ENCODE measurements at places on chromosomes 13 and 19.
A peak's percentile ranks its signal among the peaks of the same experiment; 100 is the strongest.

- DNase-seq, result no peak
Observed at GRCh38 chr19:54279406-54279962, 1.4 kb downstream of the LILRB2 start.

DNA sequence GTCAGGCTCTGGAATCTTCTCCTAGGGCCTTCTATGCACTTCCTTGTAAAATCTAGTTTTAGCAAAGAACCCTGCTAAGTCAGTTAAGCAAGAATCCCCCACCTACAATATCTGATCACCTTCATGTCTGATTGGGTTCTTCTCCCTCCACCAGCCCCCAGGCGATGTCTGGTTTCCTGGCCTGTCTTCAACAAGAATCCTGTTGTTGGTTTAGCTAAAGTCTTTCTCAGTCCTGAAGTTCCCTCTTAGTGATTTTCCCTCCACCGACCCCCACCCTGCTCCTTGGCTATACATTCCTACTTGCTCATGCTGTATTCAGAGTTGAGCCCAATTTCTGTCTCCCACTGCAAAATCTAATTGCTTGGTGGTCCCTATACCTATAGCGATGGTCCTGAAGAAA, 35.2 kb upstream of the SLC46A3 start:
- DNase-seq, result no peak

GRCh38 chr19:11377756-11378155, 3.3 kb downstream of the SWSAP1 start:
- no peak for DNase-seq

DNA sequence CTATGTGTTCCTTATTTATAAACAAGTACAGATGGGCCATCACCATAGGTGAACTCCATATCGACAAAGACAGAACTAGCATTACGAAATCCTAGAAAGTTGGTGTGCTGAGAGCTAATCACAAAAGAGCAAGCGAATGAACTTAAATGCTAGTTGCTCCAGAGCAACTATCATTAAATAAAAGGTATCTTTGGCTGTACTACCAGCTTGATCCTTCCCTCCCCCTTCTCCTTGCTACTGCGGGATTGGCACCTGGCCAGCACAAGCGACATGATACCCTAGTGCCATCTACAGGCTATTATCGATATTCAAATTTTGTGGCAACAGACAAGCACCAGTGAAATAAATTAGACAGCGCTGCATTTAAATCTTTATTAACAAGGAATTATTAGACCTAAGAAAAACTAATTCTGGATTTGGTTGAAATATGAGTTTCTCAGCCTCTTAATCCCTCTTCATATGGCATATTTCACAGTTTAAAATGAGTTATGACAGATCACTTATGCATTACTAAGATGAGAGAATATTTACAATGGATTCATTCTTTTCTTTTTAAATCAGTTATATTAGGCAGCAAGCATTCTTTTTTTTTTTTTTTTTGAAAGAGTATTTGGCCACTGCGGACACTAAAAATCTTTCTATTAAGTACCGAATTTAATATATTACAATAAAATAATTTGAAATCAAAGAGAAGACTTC, 5.8 kb downstream of the PCDH9 start:
- peak; percentile 92 for DNase-seq

DNA sequence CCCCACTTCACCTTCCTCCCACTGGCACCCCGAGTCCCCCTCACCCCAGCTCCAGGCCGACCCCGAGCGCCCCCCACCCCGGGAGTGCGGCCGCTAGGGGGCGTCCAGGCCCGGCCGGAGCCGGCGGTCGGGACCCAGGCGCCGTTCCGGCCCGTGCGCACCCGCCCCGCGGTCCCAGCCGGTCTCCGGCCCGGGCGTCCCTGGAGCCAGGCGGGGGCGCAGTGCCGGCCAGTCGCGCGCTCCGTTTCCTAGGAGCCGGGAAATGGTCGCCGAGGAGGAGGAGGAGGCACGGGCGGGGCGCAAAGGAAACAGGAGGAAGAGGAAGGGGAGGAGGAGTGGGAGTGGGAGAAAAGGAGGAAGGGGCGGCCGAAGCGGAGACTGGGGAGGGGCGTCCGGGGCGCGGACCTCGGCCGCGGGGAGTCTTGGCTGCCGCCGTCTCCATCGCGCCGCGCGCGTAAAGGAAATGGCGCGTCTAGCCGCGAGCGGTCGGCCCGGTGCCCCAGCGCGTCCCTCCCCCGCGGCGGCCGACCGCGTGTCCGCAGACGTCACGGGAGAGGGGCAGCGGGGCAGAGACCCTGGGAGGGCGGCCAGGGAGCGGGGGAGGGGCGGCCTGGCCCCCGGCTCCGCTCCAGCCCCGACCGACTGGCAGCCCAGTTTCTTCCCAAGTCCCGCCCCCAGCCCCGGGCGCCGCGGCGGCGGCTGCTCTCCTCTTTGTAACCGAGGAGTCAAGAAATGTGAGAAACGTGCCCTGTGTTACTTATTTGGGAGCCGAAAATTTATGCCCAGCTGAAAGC, 1.1 kb upstream of the KCTD15 start:
- peak; percentile 4 for DNase-seq

- DNase-seq, result no peak
Observed at GRCh38 chr19:53982001-53982451, 9.4 kb upstream of the CACNG6 start.

DNA sequence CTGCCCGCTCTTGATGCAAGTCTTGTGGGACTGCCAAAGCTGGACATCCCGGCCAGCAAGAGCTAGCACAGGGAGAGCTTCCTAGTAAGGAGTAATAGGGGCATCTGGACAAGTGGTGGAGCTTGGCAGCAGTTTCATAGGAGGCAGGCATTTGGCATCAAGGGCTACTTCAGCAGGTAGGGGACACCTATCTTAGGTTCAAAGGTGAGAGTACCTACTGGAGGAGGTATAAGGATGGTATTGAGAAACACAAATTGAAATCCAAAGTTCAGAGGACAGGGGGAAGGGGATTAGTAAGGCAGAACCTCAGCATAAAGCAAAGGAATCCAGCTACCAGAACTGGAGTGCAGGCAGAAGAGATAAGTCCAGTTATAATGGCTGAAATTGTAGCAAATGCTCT, 441.7 kb downstream of the OXGR1 start:
- DNase-seq, result no peak

GRCh38 chr19:1715540-1715939, 37.8 kb upstream of the ONECUT3 start:
- no peak for DNase-seq

DNA sequence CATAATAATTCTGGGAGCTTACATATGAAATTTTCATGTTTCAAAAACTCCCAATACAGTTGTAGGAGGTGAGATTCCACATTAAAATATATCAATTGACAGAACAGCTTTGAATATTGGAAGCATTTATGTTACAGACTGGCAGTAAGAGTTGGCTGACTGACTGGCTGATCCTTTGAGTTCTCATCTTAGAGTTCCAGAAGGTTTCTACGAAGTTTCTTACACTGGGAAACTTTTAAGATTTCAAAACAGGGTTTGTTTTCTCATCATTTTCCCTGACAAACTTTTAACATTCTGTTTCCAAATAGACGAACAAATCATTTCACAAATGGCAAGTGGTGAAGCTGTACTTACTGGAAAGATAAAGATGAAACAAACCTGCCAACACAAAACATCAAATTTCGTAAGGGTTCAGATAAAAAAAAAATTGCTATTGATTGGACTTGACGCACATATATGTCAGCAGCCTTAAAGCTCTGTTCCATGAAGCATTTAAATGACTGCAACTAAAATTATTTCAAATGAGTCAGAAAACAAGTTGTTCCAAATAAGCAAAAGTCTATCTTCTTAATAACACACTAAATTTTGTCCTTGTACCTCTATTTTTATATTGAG, 243.5 kb downstream of the SUCLA2 start:
- DNase-seq, result no peak

DNA sequence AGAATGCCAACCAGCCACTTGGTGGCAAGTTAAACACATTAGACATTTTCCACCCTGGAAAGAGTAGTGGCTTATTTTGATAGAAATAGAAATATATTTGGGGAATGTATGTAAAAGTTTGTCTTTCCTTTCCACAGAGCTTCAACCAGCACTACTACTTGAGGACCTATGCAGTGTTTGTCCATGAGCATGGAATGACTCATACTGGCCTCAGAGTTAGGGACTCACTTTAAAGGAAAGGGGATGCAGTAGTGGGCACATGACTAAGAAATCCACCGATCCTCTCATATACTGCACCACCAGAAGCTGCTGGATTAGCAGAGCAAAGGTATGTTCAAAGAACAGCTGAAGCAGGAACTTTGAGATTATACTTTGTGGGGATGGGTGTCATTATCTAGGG, 62.6 kb downstream of the LACC1 start:
- DNase-seq, result no peak

DNA sequence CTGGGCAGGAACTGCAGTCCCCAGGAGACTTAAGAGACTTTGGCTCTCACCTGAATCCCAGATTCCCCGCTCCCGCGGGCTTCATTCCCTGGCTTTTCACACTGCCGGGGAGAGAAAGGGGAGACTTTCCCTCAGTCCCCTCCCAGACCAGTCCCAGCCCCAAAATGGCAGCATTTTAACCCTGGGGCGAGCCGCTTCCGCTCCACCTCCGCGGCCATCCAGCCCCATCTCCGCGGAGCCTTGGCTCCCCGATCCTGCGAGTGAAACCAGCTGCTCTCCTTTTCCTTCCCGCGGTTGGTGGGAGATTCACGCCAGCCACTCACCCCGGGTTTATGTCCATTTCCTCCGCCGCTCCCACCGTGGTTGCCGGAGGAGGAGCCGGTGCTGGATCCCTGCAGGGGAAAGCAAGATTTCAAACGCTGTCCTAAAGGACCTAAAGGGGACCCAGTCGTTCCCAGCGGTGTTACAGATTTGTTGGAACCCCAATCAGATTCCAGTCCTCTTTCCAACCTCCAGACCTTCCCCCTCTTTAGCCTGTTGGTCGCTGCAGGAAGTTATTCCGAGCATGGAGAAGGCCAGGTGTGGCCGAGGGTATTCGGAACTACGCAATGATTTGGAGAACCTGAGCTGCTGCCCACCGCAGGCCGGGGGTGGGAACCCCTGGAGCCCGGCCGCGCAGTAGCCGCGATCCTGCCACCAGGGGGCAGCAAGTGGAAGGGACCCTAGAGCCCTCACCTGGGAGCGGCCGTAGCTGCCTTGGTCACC, 3.4 kb downstream of the DMKN start:
- no peak for DNase-seq

- DNase-seq, result no peak
Observed at GRCh38 chr13:99702687-99703319, 201.5 kb downstream of the TM9SF2 start.

- DNase-seq, result no peak
Observed at GRCh38 chr13:111186305-111186935, 71.3 kb downstream of the ARHGEF7 start.

GRCh38 chr13:111020546-111020945, 94.6 kb upstream of the ARHGEF7 start:
- DNase-seq, result no peak

GRCh38 chr13:100273552-100273951, 184.7 kb downstream of the PCCA start:
- DNase-seq, result no peak

DNA sequence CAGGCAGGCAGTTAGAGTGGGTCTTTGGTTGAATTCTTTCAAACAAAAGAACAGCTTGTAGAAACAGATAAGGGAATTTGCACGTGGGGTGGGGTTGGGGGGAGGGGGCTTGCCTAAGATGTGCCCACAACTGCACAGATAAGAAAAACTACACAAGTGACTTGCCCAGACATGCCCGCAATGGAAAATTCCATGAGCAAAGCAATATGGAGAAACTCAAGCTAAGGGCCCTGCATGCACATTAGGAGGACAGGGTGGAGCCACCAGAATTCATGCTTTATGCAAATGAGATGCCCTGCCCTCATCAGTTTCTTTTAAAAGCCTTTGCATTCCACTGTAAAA, 755.6 kb upstream of the MIR17HG start:
- DNase-seq, result no peak

DNA sequence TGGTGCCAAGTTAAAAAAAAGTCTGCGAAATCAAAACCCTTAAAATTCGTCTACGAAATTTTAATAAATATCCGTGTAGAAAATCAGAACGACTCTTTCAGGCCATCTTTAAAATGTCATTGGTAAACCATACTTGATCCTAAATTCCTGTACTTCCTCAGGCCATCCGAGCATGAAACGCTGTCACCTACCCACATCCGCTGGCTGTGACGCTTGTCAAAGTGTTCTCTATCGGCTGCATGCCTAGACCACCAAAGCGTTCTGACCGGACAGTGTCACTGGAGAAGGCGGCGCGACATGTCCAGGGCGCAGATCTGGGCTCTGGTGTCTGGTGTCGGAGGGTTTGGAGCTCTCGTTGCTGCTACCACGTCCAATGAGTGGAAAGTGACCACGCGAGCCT, 119.0 kb upstream of the CLDN10 start:
- no peak for DNase-seq

DNA sequence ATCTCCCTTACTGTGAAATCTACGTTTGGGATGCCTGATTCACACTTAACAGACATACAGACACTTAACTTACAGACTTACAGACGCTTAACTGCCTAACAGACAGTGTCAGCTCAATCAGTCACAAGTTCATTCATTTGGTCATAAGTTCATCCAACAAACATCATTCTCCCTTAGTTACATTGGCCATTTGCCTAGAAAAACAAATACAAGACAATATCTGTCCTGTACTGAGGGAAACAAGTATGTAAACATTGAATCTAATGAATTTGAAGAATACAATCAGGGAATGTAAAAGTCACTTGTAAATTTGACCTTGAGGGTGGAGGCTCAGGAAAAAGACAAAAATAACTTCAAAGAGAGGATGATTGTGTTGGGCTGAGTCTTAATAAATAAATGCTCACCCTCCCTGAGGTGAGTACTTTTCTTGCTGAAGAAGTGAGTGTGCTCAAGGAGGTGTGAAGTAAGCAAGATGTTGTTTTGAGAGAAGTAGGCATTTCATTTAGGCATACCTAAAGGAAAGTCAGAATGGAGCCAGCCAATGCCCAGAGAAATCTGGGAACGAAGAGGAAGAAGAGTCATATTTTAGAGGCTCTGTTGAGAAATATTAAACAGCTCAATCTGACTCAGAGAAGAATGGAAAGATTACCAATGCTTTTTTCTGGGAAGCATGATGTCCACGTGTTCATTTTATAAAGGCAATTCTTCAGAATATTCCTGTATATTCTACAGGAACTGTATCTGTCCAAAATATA, 958.4 kb upstream of the SLC10A2 start:
- no peak for DNase-seq

DNA sequence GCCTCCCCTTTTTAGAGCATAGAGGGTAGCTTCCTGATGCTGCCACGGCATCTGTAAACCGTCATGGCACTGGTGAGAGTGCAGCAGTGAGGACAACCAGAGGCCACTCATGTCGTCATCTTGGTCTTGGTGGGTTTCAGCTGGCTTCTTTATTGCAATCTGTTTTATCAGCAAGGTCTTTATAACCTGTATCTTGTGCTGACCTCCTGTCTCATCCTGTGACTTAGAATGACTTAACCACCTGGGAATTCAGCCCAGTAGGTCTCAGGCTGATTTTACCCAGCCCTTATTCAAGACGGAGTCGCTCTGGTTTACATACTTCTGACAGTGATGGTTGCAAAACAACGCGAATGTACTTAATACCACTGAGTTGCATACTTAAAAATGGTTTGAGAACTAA, 14.4 kb upstream of the FBN3 start:
- DNase-seq, result no peak

Data from NCI-H1417 treated with DMSO at 0.1 percent for 48 hours (cell line).